ENCODE measurements at places on chromosomes 16 and 17.

GRCh38 chr16:87854053-87854906, 15.0 kb downstream of the SLC7A5 start:
- DNase-seq, result peak; percentile 86

- DNase-seq, result no peak
Measured at GRCh38 chr17:62704381-62704971, 77.0 kb downstream of the MRC2 start.

GRCh38 chr17:58902322-58902721, 146.7 kb downstream of the PPM1E start:
- no peak for DNase-seq

DNA sequence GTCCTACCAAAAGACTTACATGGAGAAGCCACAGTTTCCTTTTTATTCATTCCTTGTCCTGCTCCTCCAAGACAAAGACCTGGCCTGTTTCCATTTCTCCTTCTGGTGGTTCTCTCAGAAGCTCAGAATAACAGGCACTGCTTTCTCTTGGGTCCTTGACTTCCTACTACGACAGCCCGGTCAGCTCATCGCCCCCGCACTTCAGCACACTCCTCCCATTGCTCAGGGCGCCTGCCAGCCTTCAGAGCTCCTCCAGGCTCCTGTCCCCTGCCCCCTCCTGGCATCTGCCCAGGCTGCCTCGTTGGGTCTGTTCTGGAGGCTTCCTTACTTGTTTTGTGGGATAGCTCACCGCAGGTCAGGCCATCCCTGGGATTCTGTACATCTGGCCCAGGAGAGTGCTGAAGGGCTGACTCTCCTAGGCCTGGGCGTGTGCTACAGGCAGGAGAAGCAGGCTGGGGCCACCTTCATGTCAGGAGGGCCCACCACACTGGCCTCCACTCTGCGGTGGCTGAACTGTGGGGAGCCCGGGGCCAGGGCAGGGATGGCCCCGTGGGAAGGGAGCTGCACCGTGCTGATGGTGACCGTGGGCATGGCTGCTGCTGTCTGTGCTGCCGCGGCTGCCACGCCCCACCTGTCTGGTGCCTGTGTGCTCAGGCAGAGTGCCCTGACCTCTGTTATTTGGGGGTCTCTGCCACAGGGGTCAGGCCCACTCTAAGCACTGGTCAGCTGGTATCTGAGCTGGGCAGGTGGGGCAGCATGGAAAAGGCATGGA, 17.7 kb downstream of the TCF25 start:
- DNase-seq, result no peak

DNA sequence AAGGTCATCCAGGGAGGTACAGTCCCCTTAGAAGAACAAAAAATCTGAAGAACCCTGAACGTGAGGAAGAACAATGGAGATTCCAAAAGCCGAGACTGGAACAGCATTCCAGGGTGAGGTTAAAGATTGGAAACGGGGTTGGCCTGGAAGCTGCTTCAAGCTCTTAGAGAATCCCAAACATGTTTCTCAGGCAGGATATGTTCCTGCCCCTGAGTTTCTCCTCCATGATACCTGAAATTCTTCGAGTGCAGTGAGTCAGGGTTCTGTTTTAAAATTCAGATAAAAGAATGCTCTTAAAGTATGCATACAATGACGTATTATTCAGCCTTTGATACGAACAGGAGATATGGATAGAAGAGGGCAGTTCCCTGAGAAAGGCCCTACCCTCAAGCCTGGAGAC, 293.1 kb downstream of the HS3ST3B1 start:
- no peak for DNase-seq

GRCh38 chr17:29091606-29092289, 48.8 kb downstream of the PIPOX start:
- DNase-seq, result no peak

- no peak for DNase-seq
Measured at GRCh38 chr17:72175787-72176515, 55.1 kb downstream of the SOX9 start.

DNA sequence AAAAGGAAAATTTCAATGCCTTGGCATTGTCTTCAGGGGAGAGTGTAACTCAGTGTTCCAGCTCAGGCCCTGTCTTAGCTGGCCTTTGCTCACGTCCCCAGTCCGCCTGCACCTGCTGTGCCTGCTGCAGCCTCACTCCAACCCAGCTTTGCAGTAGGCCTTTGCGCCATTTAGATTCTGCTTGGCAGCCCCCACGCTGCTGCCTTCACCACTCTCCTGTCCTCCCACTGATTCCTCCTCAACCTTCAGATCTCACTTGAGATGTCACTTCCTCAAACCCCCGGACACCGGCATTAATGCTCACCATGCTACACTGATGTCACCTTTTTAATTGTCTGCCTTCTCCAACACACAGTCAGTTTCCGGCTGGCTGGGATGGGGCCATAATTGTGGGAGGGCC, 166.2 kb downstream of the SHISA9 start:
- no peak for DNase-seq

DNA sequence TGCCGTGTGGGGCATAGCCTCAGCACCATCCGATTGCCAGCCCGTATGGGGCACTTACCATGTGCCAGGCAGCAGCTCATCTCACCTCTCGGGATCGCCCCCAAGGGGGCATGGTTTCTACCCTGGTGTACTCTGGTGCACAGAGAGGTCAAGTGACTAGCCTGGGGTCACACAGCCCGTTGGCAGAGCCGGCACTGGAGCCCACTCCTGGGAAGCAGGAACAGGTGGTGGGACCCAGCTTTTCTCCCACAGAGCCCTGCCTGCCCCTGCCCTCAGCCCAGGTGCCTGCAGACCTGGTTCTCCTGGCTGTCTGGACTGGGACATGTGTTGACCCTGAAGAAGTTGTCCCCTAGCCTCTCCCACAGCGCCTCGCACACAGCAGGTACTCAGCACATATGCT, 141.8 kb upstream of the CIBAR2 start:
- DNase-seq, result no peak

DNA sequence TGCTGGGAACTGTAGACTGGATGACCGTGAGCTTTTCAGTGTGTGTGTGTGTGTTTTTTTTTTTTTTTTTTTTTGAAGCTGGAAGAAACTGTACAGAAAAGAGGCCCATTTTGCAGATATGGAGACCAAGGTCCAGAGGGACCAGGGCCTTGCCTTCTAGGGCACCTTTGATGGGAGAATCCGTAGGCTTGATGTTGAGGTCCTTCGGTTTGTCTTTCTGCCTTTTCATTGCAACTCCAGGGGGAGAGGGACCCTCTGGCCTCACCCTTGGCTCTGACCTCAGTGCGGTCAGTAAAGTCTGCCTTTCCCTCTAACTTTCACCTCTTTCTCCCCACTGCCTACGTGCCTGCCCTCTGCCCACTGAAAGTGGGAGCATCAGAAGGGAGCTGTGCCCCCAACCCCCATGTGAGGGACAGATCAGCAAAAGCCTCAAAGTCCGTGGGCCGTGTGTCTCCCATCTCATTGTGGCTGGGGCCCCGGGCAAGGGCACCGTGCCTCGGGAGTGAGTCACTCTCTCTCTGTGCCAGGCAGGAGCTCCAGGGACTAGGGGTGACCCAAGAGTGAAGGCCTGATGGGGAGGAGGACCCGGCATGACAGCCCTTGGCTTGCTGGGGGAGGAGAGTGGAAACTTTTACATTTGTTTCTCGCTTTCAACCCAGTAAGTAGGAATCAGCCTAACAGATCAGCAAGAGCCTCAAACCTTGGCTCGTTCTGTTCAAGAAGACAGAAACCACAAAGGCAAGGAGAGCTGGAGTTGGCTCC, 123.6 kb downstream of the CMIP start:
- peak; percentile 74 for DNase-seq

DNA sequence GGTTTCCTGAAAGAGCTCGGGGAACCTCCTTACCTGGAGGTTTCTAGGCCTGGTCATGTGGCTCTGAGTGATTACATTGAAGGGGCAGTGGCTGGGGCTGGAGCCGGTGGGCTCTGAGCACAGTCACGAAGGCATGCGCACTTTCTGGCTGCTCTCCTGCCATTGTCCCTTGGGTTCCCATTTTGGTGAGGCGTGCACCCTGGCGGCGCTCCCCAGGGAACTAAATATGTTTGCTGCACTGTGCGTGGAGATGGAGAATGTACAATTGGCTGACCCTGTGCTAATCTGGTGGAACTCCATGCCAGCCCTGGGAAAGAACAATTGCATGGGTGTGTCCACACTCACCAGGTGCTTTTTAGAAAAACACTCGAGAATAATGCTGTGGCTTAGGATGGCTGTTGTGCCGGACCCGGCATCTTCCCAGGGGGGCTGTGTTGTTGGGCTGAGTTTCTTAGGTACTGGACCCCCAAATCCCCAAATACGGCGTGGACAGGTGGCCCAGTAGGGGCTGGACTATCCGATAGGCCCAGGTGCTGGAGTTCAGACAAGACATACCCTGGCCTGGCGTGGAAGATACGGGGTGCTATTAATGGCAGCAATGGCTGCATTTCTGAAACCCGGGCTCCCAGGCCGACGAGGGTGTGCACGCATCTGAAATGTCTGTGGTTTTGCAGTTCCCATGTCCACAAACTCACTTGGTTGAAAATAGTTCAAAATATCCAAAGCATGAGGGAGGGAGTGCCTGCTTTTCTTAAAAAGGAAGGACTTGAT, 230.5 kb downstream of the SEC14L1 start:
- DNase-seq, result no peak

- DNase-seq, result peak; percentile 57
Measured at GRCh38 chr16:57984443-57985203, 13.7 kb upstream of the CNGB1 start.

- DNase-seq, result no peak
Measured at GRCh38 chr16:89139907-89140361, 31.6 kb upstream of the CDH15 start.

GRCh38 chr17:74383141-74383540, 15.8 kb downstream of the GPR142 start:
- no peak for DNase-seq

DNA sequence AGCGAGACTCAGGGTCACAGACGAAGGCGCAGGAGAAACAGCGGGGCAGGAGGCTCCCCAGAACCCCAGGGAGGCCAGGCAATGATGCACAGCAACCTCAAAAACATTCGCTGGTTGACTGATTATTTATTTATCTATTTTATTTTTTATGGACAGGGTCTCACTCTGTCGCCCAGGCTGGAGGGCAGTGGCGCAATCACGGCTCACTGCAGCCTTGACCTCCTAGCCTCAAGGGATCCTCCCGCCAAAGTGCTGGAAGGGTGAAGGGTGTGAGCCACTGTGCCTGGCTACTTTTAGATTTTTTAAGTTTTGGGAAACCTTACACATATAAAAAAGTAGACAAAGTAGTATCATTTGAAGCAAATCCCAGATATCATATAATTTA, 83.5 kb downstream of the ZNF778 start:
- DNase-seq, result no peak

DNA sequence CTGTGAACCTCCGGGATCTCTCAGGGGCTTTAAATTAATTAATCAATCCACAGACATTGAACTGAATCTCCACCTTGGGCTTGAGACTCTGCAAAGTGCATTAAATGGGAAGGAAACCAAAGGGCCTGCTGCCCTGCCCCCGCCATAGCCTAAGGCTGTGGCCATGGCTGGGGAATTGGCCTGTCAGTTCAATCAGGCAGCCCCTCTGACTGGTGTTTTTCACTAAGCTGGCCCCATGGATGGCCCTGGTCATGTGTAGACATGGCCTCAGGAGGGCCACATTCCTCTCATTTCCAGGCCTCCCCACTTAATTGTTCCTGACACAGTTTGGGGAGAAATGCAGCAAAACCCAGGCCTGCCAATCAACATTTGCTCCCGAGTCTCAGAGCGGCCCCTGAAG, 499.8 kb downstream of the WWOX start:
- DNase-seq, result no peak

DNA sequence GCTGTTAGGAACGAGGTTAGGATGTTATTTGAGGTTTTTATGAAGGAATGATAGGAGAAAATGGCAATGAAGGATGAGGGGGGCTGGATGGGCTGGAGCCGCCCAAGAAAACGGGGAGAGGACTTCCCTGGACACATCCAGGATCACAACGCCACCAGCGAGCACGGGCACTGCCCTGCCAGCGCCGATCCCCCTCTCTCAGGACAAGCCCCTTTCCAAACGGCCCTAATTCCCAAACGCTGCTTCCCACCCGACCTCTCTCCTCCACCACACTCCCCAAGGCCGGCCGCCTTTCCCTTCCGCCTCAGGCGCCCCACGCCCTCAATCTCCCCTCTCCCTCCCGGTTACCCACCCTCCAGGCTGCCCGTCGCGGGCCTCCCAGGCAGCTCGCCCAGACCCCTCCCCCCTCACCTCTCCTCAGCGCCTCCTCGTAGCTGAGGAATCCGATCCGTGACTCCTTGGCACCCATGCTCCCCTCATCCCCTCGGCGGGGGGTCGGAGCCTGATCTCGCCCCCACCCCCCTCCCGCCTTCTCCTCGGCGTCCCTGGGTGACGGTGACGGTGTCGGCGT, 377 bp downstream of the USP32 start:
- DNase-seq, result no peak

DNA sequence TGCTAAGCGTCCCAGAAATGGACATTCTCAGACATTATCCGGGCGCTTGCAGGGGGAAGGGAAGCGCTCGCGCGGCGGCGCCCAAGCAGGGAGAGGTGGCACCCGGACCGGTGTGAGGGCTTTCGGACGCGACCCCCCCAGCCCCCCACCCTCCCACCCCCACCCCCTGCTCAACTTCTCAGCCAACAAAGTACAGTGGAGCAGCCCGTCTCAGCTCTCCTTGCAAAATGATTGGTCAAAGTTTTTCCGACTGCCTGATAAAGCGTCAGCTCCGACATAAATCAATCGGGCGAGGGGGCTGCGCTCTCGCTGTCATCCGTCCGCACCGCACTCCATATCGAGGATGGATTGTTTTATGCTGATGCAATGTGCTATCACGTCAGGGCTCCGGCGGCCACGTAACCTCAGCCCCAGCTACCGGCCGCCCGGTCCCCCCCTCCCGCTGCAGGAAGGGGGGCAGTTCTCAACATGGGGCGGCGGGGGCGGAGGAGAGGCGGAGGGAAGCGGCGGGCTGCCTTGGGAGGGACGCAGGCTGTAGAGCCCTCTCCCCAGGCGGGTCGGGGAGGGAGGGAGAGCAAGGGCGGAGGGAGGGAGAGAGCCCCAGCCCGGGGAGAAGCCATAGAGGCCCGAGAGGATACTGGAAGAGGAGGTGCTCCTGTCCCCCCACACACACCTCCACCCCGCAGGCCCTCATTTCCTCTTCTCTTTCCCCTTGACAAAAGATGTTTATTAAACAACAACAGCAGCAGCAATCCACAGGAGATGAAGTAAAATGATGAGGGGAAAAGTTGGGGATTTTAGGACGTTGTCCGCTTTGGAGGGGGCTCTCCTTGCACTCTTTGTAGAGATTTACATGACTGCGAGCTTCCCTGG, at the start of gene HOXB9:
TSS of gene HOXB9 (minus strand) at position 114 of the 873 bp plus-strand sequence. CDS start at position 25, 89 bp downstream.
- DNase-seq, result no peak

DNA sequence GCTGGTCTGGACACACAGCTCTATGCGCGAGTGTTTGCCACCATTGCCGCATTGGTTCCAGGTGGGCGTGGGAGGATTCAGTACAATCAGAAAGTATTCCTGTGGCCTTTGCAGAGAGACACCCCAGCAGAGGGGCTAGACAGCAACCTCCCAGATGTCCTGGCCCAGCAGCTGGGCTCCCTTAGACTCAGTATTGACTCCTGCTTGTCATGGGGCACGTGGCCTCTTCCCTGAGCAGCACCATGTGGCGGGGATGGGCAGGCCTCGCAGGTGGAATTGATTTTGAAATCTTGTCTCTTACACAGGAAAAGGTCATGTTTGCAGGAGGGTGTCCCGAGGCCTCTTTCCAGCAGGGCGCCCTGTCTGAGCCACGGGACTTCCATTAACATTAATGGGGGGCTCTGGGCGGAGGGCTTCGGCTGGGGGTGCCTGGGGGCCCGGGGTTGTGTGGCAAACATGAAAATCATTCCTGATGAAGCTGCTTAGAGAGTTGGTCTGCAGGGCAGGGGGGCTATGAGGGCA, 96.4 kb downstream of the C16orf78 start:
- DNase-seq, result no peak

- no peak for DNase-seq
Measured at GRCh38 chr16:25978218-25978617, 286.5 kb downstream of the HS3ST4 start.

- DNase-seq, result no peak
Measured at GRCh38 chr17:6639586-6640535, 650 bp downstream of the KIAA0753 start.
